H1 (cell line): ENCODE measurements at places on chromosomes 6 and 20. TPM values are rescaled to one million over a fixed set of nuclear protein-coding genes. Genes with fewer than 3 reads are reported as not detected.

The CRYBG1 gene
- 11.6 and 11.9 TPM in 2 replicates for total RNA-seq

The PDE10A gene
- 2.4 and 2.6 TPM in 2 replicates for total RNA-seq

The FARS2 gene
- 14.0 and 14.4 TPM in 2 replicates for total RNA-seq

The SLA2 gene
- 0.19 TPM in 1 of 2 replicates, not detected in the other for total RNA-seq

The POU5F1 gene
- total RNA-seq = 2,526 and 2,533 TPM in 2 replicates

The DDX43 gene
- total RNA-seq = not detected in 2 replicates

The SLC13A3 gene
- total RNA-seq = 9.4 and 9.8 TPM in 2 replicates

The ETV7 gene
- total RNA-seq = 0.21 and 0.54 TPM in 2 replicates

DNA sequence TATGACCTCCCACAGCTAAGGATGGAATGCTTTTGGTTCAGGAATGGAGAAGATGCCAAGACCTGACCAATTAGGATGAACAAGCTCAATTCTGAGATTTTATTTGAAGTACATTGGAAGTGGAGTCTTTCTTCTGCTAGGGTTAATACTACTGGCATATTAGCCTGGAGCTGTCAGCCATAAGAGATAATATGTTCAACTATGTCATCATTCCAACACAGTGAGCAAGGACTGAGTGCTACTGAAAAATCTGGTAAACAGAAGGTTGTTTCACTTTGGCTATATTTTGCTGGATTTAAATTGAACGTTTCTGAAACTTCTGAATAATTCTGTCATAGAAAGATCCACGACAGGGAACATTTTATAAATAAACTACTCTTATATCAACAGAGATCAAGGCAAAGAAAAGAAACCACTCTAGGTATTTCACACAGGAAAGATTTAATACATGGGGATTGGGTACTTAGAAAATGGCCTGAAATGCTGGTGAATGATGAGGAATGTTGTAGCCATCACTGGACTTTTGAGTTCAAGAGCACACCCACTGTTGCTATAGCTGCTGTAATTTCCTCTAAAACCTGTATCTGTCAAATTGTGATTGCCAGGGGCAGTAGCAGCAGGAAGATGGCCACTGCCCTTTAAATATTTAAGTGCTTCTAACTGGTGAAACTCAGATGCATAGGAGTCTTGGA lies 200.5 kb downstream of the PLCB4 start:
- H3K27ac ChIP-seq = no peak overlapping the region
- no peaks in the 10 kb centered on the region for H3K36me3 ChIP-seq
- no peak for DNase-seq
- H3K4me3 ChIP-seq = no peak overlapping the region

DNA sequence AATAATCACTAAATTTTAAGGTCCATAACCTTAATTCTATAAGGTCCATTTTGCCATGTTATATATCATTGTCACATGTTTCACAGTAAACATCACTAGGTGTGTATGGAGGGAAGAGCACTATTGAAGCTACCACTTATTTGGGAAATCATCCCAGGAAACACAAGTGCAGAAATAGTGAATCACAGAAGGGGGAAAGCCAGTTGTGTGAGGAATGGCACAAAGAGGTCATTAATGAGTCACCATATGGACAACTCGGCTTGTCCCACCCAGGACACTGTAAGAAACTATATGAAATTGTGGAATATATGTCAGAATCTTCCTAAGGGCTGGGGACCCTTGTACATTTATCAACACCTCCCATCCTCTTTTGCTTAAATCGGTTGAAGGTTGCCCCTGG lies 13.7 kb downstream of the BTN3A1 start:
- H3K4me3 ChIP-seq = no peak overlapping the region
- H3K27me3 ChIP-seq = no peaks in the 10 kb centered on the region

GRCh38 chr6:4647414-4648365 lies 128.5 kb upstream of the CDYL start:
- H3K36me3 ChIP-seq = no peaks in the 10 kb centered on the region
- H3K27ac ChIP-seq = no peak overlapping the region
- no peaks in the 10 kb centered on the region for H3K27me3 ChIP-seq
- peaks cover 4% of the 10 kb centered on the region; the same call in 1 of the 2 replicates for H3K4me1 ChIP-seq
- peak; percentile 98 for DNase-seq

DNA sequence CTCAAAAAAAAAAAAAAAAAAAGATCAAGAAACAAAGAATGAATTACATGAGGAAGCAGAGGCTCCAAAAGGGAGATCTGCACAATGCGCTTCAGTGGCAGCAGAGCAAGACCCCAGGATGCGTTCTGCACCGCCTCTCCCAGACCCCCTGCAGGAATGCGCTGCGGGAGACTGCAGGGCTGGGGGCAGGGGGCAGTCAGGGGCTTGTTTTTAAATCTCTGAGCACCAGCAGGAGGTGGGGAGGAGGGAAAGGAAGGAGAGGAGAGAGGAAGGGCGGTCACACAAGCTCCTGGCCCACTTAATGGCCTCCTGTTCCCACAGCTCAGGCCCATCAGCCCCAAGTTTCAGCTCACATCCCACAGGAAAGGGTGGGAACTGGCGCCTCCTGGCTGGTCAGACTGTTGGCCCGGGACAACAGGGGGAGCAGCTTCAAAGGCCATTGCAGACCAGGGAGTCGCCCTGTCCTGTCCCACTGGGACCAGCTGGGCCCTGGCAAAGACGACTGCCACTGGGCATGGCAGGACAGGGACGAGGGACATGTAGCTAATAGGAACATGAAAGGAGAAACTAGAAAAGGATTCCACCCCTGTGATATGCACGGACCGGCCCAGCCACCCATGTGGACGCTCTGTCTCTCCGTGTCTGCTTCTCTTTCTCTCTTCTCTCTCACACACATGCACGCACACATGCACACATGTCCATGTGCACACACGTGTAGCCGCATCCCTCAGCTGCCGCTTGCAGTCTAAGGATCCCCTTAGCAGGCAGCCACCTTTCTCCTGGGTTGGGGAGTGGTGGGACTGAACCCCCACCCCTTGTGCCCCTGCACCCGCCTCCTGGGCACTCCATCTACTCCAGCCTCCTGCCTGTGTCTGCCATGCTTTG lies 34.7 kb downstream of the TFEB start:
- H3K27me3 ChIP-seq = no peaks in the 10 kb centered on the region
- H3K27ac ChIP-seq = no peak overlapping the region
- H3K36me3 ChIP-seq = no peaks in the 10 kb centered on the region
- peaks cover 2% of the 10 kb centered on the region; the same call in 1 of the 2 replicates for H3K4me1 ChIP-seq
- no peak for DNase-seq

DNA sequence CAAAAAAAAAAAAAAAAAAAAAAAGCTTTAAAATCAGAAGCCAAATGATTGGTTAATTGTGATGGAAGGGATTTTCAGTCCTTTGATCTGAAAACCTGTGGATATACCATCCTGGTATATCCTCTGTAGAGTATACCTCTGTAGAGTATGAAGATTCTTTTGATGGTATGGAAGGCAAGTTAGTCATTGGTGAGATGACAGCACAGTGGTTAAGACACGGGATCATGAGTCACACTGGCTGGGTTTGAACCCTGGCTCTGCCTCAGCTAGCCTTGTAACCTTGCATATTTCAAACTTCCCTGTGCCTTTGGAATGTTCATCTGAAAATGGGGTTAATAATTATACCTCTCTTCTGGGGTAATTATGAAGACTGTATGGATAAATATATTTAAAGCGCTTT lies 179.3 kb downstream of the CARMIL1 start:
- no peak overlapping the region for H3K4me3 ChIP-seq
- H3K36me3 ChIP-seq = no peaks in the 10 kb centered on the region
- no peak overlapping the region for H3K27ac ChIP-seq

DNA sequence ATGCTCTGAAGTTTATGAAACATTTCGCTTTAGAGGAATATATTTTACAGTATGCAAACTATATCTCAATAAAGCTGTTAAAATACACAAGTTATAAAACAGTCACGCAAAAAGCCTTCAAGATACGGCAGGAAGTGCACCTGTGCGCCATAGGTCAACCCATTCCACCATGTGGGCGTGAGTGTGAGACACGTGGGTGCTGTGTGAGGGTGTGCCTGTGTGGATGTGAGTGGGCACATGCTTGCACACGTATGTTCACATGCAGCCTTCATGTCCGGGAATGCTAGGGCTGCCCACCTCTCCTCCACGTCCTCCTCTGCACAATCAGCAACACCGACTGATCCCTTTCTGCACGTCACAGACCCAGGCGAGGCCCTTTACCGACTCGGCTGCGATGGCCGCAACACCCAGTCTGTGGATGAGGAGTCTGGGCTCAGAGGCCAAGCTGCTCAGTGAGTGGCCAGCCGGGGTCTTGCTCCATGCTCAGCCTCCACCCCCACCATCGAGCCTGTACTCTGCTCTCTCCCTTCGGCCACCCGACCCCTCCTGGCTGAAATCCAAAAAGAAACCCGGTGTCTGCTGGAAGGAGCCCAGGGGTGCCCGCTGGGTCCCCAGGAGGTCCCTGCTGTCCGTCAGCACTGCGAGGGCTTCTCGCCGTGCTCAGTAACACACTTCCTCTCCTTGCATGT lies 3.0 kb upstream of the FRMD1 start:
- no peak overlapping the region for H3K4me3 ChIP-seq
- DNase-seq = no peak
- H3K27ac ChIP-seq = no peak overlapping the region
- peaks cover 8% of the 10 kb centered on the region; the same call in 1 of the 2 replicates for H3K4me1 ChIP-seq

GRCh38 chr20:50658804-50659380 lies 32.5 kb downstream of the RIPOR3 start:
- no peaks in the 10 kb centered on the region for H3K27me3 ChIP-seq
- H3K36me3 ChIP-seq = no peaks in the 10 kb centered on the region
- H3K4me3 ChIP-seq = no peak overlapping the region
- no peaks in the 10 kb centered on the region for H3K4me1 ChIP-seq

DNA sequence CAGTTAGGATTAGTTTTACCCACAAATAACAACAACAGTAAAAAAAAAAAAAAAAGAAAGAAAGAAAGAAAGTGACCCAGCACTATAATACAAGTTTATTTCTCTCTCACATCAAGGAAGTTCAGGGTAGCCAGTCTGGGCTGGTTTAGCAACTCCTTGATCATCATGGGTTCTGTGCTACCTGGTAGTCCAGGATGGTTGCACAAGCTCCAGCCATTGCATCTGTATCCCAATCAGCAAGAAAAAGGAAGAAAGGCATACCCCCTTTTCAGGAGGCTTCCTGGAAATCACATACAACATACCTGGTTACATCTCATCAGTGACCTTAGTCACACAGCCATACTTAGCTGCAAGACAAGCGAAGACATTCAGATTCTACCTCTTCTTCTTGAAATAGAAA lies 128.5 kb downstream of the MTHFD1L start:
- H3K4me1 ChIP-seq = no peaks in the 10 kb centered on the region
- H3K27ac ChIP-seq = no peak overlapping the region
- DNase-seq = no peak
- H3K4me3 ChIP-seq = no peak overlapping the region
- no peaks in the 10 kb centered on the region for H3K27me3 ChIP-seq

DNA sequence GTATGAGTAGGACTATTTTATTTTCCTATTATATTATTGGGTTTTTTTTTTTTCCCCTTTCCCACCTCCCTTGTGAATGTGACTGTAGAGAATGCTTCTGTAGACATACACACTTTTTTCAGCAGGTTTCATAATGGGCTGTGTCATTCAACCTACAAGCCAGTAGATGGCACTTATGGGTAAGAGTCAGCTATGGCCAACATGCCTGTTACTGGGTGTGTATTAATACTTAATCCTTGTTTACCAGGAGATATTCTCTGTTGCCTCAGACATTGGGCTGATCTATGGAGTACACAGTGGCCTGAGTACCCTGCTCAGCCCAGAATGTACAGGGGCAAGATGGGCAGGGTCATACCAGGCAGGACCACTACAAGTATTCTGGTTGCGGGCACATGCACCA lies 382.5 kb downstream of the EPHA7 start:
- no peaks in the 10 kb centered on the region; the same call in 1 of the 2 replicates for H3K4me1 ChIP-seq
- H3K36me3 ChIP-seq = peaks cover 3% of the 10 kb centered on the region
- no peak overlapping the region for H3K27ac ChIP-seq
- no peak overlapping the region for H3K4me3 ChIP-seq

- no peaks in the 10 kb centered on the region for H3K27me3 ChIP-seq
- no peak overlapping the region for H3K4me3 ChIP-seq
Measured at GRCh38 chr20:62412194-62413024, 5.3 kb upstream of the CABLES2 start.

GRCh38 chr20:50191544-50192363 lies 1.1 kb downstream of the CEBPB start:
- peak overlapping the region; percentile 95 for H3K4me3 ChIP-seq
- H3K36me3 ChIP-seq = no peaks in the 10 kb centered on the region
- peaks cover 17% of the 10 kb centered on the region for H3K4me1 ChIP-seq
- no peaks in the 10 kb centered on the region for H3K27me3 ChIP-seq

- no peak for DNase-seq
- H3K4me3 ChIP-seq = no peak overlapping the region
- H3K27ac ChIP-seq = no peak overlapping the region
- H3K27me3 ChIP-seq = no peaks in the 10 kb centered on the region
Measured at GRCh38 chr20:33273117-33273851, 9.7 kb upstream of the BPIFB1 start.

DNA sequence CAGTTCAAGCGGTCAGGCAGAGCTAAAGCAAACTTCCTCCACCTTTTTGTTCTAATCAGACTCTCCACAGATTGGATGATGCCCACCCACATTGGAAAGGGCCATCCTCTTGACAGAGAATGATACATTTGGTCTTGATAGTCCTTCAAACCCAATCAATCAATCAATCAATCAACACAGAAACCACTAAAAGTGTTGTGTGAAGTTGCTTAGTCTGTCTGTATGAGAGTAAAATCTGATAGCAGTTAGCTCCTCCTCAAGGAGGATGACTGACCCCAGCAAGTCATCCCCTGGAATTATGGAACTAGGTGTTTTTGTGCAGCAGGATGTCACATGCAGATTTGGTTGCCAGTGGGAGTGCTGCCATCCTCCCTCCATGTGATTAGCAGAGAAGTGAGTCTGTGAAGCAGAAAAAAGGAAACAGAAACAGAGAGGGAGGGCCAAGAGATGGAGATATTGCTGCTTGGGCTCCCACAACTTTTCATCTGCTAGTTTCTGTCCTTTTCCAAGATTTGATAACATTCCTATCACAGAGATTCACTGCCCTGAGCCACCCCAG lies 32.0 kb upstream of the SSTR4 start:
- no peak overlapping the region for H3K4me3 ChIP-seq
- H3K36me3 ChIP-seq = no peaks in the 10 kb centered on the region
- H3K27ac ChIP-seq = no peak overlapping the region
- peaks cover 3% of the 10 kb centered on the region; the same call in 1 of the 2 replicates for H3K4me1 ChIP-seq
